ENCODE measurements at places on chromosomes 5 and 9. TPM values are rescaled to one million over a fixed set of nuclear protein-coding genes. Genes with fewer than 3 reads are reported as not detected.

The PCDHA2 gene
- 0.37 TPM for total RNA-seq

The PAEP gene
- total RNA-seq, result not detected

The GADD45G gene
- total RNA-seq, result 3.9 TPM

The SAPCD2 gene
- 3.2 TPM for total RNA-seq

GRCh38 chr9:4228606-4229005 lies 71.3 kb downstream of the GLIS3 start:
- no peak for DNase-seq

DNA sequence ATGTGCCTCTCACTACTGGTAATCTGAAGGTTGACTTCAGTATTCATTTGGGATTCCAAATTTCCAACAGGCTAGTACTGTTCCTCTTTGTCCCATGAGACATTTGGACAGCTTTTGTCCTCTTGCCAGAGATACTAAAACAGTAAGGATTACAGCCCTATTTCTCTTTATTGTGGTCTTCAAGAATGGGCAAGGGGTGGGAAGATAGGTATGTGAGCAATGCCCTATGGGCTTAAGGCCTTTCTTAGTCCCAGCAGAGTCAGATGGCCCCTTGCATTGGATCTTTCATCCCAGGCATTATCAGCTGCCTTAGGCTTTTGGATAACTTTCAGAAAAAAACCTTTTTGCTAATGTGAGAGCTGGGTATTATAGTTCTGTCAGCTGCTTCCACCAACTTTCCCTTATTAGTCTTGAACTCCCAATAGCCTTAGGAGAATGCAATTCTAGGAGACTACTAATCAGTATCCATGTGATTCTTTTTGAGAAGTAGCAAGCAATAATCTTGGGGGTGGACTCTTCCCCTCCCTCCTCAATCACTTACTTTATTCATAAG lies 361.1 kb upstream of the NUDT12 start:
- no peak for DNase-seq

DNA sequence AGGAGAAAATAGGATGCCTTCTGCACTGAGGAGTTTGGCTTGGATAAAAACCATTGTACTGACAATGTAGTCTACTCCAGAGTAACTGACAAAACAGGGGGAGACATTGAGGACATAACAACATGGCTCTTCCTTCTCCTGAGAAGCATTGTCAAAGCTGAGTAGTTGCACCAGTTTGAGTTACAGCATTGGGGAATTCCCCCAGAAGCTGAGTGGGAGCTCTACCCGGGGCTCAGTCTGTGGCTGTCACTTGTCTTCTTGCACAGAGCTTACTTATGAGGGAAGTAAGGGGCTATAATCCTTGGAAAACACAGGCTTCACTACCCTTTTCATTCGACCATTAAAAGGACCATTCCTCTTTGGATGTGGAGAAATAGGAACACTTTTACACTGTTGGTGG lies 21.2 kb downstream of the HSPB3 start:
- no peak for DNase-seq

- DNase-seq, result peak; percentile 15
Measured at GRCh38 chr9:21317956-21318923, 13.1 kb upstream of the IFNA5 start.

- no peak for DNase-seq
Measured at GRCh38 chr9:9395539-9395938, 1217.3 kb downstream of the PTPRD start.

DNA sequence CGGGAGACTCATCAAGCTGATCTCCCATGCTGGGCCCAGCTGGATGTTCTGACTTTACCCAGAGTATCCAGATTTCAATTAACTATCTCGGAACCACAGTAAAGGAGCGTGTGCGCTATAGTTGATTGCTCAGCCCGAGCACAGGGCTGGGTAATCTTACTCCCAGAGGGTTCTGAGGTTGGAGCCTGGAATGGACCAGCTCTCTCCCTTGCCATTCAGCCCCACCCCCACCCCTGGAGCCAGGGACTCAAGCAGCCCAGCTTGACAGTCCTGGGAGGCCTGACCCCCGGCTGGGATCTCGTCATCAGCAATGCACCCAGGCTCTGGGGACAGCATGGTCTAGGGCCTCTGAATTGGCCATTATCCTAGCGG lies 23.7 kb upstream of the PTGES start:
- no peak for DNase-seq

- peak; percentile 73 for DNase-seq
Measured at GRCh38 chr5:15285901-15286583, 213.9 kb upstream of the FBXL7 start.

GRCh38 chr9:4293293-4293941 lies 6.5 kb downstream of the GLIS3 start:
- DNase-seq, result no peak

DNA sequence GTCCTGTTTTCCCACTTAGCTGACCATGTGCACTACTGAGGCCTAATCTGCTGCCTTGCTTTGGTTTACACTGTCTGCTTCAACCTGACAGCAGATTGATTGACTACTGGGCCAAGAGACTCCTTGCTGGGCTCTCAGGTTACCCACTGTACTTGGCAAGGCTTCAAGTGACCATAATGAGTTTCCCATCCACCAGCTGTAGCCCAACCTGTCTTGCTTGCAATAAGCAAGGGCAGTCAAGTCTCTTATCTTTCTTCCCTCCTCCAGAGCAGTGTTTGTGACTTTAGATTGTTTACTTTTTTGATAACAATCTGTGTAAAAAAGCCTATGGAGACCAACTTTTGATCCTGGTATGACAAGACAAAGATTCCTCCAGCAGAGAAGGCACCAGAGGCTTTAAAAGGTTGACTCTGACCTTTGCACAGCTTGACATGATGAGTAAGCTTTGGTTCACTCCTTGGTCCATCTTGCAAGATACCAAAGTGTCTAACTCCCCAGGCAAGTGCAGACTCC lies 912.3 kb upstream of the SEMA6A start:
- no peak for DNase-seq

All from urinary bladder (tissue), 4 donors.